ENCODE measurements at places on chromosomes 11 and 22.

DNA sequence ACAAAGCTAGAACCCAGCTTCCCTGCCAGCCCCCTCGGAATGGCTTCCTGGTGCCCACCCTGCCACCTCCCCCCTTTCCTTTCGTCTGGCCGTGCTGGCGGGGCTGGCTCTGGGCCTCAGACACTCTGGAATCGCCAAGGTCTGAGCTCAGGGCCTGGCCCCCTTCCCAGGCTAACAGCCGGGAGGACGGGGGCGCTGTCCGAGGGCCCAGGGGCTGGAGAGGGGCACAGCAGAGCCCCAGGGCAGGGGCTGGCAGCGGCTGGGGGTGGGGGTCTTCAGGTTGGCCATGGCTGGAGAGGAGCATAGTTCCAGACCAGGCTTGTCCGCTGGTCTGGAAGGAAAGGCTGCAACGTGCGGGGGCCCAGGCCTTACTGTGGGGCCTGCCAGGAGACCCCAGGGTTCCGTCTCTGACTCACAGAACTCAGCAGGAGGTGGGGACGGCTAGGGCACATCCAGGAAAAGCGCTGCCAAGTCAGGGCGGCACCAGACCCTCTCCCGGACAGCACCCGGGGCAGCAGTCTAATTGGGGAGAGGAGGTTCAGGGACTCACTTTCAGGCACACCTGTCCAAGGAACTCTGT, 861 bp upstream of the LTBP3 start:
- no peak for DNase-seq

GRCh38 chr11:61627850-61628661, 47.2 kb upstream of the SYT7 start:
- no peak for DNase-seq

- DNase-seq, result no peak
Measured at GRCh38 chr11:72673943-72674828, at the start of gene PDE2A. TSS of gene PDE2A (minus strand) at chr11:72674422. CDS start at chr11:72674207, 215 bp downstream.

- no peak for DNase-seq
Measured at GRCh38 chr22:35218079-35218478, 39.2 kb upstream of the HMGXB4 start.

DNA sequence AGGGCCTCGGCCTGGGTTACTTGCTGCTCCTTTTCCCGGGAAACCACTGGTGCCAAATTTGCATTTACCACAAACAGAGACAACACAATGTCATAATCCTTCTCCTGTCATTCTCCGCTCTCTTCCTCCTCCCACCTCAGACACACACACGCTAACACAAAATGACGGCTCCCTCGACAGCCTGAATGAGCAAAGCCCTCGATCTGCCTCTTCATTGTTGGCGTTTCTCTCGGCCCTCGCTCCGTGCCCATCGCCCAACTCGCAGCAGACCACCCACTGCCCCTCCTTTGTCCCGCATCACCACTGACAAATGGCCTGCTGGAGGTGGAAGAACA, 12.5 kb upstream of the TCF20 start:
- no peak for DNase-seq

DNA sequence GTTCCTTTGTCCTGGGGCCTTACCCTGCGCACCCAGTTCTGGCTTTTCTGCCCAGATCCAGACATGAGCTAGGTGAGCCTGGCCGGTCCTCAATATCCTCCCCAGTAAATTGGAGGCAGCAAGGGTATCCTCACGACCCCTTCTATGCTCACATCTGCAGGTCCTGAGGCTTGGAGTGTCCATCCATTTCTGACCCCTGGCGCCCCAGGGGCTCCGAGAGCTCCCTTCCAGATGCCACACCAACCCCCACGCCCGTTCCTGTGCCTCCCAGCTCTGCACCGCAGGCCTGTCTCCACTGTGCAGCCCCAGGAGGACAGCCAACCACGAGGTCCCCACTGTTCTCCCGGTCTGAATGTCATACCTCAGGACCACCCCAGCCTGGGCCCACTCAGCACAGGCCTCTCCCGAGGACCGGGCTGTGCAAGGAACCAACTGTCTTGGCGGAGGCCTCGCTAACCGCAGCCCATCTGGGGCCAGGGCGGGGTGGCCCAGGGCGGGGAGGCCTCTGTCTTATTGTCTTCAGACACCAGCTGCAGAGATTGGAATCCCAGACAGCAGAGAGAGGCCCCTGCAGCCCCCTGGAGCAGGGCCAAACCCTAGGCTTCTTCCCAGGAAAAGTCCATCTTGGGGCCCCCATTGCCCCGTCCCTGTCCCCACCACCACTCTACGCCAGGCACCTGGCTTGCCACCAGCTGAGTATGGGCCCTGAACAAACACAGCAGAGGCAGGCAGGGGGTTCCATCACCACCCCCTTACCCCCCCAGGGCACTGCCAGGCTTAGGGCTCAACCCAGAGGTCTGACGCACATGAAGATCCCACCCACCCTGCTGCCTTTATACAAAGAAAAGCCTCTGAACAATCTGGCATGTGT, 39.3 kb downstream of the ALX4 start:
- no peak for DNase-seq

DNA sequence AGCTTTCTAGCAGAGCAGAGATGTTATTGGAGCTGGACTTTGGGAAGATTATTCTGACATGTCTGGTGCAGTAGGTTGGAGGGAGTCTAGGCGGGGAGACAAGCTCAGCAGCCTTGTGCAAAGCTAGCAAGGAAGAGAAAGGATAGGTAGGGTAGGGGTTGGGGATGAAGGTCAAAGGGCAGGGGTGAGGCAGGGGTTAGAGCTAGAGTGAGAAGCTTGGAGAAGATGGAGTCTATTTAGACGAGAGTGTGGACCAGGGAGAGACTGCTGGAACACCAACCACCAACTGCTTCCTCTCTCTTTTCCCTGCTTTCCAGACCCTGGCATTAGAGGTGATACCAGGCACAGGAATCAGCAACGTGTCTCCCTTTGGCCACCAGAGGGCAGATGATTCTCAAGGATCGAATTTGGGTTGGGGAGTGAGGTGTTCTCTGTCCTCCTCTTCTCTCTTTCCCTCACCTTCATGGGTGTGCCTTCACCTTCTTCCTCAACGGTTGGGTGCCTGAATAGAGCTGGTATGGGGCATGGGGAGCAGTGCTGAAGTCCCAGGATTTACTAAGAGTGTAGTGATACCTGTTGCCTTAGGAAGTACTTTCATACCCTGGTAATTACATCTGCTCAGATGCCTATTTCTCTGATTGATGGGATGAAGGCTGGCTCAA, 1.8 kb upstream of the MARK2 start:
- peak; percentile 59 for DNase-seq

DNA sequence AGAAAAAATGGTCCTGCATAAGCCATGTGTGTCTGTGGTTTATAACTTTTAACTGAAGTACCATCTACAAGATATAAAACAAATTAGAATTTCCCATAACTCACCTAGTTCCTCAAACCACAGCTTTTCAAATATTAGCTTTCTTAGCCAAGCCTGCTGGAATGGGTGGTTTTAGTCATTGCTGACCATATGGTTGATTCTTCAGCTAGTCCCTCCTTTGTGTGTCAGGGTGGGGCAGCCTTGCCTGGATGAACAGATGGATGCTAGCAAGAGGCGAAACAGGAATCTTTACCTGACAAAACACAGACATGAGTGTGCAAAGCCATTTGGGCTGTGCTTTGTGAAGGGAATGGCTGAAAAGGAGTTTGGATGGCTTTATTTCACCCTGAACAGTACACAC, 6.9 kb upstream of the B3GNT6 start:
- DNase-seq, result no peak

DNA sequence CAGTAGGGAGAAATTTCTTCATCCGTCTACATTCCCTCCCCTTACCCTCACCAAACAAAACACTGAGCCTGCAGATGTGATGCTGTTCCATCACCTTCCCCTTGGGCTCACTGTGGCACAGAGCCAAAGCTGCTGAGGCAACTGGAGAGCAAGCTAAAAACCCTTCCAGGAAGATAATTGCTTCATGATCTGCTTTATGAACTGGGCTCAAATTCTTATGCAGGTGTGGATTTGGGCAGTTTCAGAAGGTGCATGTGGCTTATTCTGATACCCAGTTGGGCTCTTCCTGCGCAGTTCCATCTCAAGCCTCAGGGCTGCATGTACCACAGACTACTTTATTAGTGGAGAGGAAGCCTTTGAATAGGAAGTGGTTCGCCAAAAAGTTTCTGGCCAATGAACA, 58.3 kb downstream of the AAMDC start:
- DNase-seq, result no peak

DNA sequence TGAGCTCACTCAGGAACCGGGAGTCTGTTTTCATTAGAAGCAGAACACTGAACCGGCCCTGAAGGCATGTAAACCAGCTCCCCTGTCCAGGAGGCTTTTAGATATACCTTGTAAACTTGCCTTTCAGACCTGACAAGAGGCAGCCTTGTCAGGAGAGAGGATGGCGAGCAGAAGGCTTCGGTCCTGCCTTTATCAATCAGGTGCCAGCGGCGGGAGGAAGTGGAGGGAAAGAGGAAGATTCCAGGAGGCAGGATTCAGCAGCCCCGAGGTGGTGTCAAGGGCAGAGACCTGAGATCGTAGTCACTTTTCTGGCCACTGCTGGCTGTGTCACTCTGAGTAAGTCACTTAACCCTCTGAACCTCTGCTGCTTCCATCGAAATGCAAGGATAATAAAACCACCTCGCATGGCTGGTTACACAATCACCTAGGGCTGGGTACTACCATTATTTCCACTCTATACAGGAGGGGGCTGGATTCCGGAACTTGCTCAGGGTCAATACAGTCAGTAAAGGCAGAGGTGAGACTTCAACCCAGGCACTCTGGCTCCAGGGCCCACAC, 181.0 kb downstream of the CHST1 start:
- no peak for DNase-seq

GRCh38 chr22:45776313-45776585, 104.6 kb downstream of the ATXN10 start:
- DNase-seq, result no peak

DNA sequence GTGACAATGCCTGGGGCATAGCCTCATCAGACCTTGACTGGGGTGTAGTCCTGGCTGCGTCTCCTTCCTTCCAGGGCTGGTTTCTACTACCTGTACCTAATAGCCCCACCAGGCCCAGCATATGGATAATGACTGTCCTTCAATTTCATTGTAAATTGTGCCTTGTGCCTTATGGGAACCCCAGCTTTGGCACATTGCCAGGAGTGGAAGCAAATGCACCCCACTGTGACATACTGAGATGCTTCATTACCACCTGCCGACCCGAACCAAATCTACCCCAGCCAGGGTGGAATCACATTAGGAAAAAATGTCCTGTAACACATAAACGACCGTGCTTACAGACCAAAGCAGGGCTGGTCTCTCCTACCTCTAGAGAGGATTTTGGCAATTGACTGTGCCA, 7.3 kb downstream of the TOP3B start:
- no peak for DNase-seq

- no peak for DNase-seq
Measured at GRCh38 chr11:101748572-101749344, 165.0 kb upstream of the TRPC6 start.

DNA sequence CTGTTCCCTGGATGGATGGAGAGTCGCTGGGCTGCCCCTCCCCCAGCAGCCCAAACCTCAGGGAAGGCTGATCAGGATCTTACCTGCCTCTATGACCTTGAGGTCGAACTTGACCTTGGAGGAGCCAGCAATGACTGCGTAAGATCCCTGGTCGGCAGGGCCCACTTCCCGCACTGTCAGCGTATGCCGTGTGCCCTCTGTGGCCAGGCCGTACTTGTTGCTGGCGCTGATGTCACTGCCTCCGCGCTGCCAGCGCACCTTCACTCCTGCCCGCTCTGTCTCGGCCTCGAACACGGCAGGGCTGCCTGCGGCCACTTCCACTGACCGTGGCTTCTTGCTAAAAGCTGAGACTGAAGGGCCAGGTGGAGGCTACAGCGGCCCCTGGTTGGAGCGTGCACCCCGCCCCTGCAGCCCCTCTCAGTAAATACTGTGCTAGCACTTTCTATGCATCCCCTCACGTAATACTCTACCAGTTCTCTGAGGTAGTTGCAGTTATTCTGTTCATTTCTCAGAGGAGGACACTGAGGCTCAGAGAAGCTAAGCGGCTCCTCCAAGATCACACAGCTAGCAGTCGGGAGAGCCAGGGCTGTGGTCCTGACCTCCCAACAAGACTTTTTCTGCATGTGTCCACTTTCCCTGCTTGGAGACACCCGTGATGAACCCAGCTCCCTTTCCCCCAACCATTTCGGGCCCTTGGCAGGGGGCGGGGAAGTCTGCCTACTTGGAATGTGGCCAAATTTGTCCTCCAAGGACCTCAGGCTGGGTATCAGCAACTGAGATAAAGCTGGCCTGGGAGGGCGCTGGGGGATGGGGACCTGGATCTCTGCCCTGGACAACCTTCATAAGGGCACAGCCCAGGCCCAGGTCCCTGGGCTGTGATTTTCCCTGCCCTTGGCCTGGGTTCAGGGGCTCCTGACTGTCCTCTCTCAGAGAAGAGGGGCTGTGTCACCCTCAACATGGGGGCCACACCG, 1.1 kb downstream of the MYBPC3 start:
- no peak for DNase-seq

GRCh38 chr11:73465871-73466270, 89.7 kb downstream of the RELT start:
- no peak for DNase-seq

DNA sequence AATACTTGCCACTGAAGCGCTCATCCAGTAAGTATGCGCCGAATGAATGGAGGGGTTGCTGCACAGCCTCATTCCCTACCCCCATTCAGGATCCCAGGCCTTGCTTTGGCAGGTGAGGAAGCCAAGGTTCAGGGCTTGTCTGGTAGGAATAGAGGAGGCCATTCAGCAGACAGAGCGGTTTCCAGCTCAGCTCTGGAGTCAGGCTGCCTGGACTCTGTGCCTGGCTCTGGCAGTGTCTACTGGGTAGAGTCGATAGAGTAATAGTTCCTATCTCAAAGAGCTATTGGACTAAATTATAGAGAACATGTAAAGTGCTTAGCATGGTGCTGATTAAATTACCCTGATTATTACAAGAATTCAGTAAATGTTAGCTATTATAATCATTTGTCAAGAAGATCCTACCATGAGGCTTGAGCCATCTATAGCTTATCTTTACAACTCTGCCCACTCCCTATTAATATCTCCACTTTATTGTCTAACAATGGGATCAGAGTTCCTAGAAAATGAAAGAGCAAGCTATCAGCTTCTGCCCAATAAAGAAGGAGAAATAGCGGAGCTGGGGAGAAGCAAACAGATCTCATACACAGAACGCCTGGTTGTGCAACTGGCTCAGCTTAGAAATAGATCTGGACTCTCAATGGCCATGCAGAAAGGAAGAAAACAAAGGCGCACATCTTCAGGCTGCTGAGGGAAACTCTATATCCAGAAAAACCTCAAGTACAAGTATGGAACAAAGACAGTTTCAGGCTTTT, 6.6 kb upstream of the SNX32 start:
- DNase-seq, result no peak

DNA sequence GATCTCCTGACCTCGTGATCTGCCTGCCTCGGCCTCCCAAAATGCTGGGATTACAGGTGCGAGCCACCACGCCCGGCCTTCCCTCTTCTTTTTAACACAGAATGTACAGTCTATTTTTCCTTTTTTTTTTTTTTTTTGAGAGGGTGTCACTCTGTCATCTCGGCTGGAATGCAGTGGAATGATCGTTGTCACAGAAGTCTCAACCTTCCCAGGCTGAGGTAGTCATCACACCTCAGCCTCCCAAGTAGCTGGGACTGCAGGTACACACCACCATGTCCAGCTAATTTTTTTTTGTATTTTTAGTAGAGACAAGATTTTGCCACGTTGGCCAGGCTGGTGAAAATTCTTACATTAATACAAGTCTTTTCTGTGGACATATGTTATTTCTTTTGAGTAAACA, 13.1 kb downstream of the PPP6R2 start:
- no peak for DNase-seq

- DNase-seq, result no peak
Measured at GRCh38 chr22:17476838-17477237, 86.5 kb upstream of the SLC25A18 start.

GRCh38 chr11:117914991-117915618, 14.1 kb downstream of the TMPRSS13 start:
- no peak for DNase-seq

GRCh38 chr11:123460012-123460700, 30.1 kb downstream of the GRAMD1B start:
- DNase-seq, result no peak
